Spleen (tissue), 13 donors: ENCODE measurements at places on chromosomes 5 and 9. TPM values are rescaled to one million over a fixed set of nuclear protein-coding genes. Genes with fewer than 3 reads are reported as not detected.

HNRNPK gene
- total RNA-seq, result 543 TPM

GRCh38 chr9:104073770-104074133 lies 20.4 kb upstream of the SMC2 start:
- DNase-seq, result no peak
- H3K4me1 ChIP-seq, result no peaks in the 10 kb centered on the region
- H3K36me3 ChIP-seq, result no peaks in the 10 kb centered on the region
- no peak overlapping the region for H3K27ac ChIP-seq
- no peak overlapping the region for H3K4me3 ChIP-seq

DNA sequence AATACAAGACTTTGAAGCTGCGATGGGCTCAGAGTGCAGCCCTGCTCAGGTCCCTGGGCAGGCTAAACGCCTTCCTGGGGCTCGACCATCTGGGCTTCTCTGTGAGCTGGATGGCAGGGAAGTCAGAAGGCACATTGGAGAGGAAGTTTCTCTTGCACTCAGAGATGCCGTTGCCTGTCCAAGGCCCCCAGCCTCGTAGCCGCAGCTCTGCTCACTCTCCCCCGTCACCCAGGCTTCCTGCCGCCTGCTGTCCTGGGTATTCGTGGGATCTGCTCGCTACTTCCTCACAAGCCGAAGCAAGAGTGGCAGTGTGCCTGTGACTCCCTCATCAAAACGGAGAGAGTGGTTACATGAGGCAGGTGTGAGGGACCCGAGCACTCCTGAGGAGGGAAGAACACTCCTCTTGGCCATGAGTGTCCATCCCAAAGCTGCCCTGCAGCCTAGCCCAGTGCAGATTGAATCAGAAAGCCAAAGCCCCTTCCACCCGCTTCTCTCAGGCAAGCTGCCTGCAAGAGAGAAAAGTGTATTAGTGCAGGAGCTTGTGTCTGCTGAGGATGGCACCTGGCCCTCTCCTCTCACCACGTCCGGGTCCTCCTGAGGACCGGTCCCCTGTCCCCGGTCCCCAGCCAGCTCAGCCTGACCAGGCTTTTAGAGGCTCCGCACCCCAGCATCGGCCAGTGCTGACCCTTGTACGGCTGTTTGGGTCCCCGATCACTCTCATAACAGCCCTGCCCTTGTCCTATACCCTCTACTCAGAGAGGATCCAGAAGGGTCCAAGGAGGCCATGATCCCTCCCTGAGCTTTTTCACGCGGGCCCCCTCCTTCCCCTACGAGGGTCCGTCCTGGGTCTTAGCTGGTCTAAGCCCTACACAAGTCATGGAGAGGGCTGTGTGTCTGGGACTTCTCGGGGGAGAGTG lies 7.3 kb downstream of the FCN2 start:
- no peak overlapping the region for H3K27ac ChIP-seq
- H3K36me3 ChIP-seq, result no peaks in the 10 kb centered on the region
- no peak for DNase-seq
- H3K4me1 ChIP-seq, result no peaks in the 10 kb centered on the region
- no peaks in the 10 kb centered on the region for H3K27me3 ChIP-seq

- H3K4me3 ChIP-seq, result peak overlapping the region; percentile 94
- DNase-seq, result peak; percentile 83
- peaks cover 47% of the 10 kb centered on the region for H3K4me1 ChIP-seq
These were observed 1.0 kb upstream of the TLE1 start for GRCh38 chr9:81690251-81690851.

GRCh38 chr5:57736716-57737115 lies 254.1 kb upstream of the ACTBL2 start:
- no peak overlapping the region for H3K27ac ChIP-seq
- H3K4me3 ChIP-seq, result no peak overlapping the region
- no peaks in the 10 kb centered on the region for H3K27me3 ChIP-seq
- DNase-seq, result no peak
- H3K4me1 ChIP-seq, result no peaks in the 10 kb centered on the region
- no peaks in the 10 kb centered on the region for H3K36me3 ChIP-seq

GRCh38 chr9:87479801-87480201 lies 17.9 kb upstream of the DAPK1 start:
- no peak for DNase-seq
- H3K4me1 ChIP-seq, result no peaks in the 10 kb centered on the region
- no peaks in the 10 kb centered on the region for H3K27me3 ChIP-seq
- H3K4me3 ChIP-seq, result no peak overlapping the region

GRCh38 chr5:5953584-5954274 lies 424.6 kb downstream of the MED10 start:
- no peak overlapping the region for H3K27ac ChIP-seq
- H3K4me3 ChIP-seq, result no peak overlapping the region
- peaks cover 5% of the 10 kb centered on the region for H3K27me3 ChIP-seq
- no peaks in the 10 kb centered on the region for H3K4me1 ChIP-seq

- no peaks in the 10 kb centered on the region for H3K36me3 ChIP-seq
- H3K4me1 ChIP-seq, result peaks cover 9% of the 10 kb centered on the region
- H3K4me3 ChIP-seq, result no peak overlapping the region
- no peak overlapping the region for H3K27ac ChIP-seq
These were observed 260.3 kb downstream of the TMEM167A start for GRCh38 chr5:82816926-82817325.

GRCh38 chr9:93671020-93671338 lies 94.6 kb downstream of the PHF2 start:
- no peak overlapping the region for H3K4me3 ChIP-seq
- peak; percentile 32 for DNase-seq
- H3K36me3 ChIP-seq, result peaks cover 66% of the 10 kb centered on the region
- no peaks in the 10 kb centered on the region for H3K27me3 ChIP-seq
- no peak overlapping the region for H3K27ac ChIP-seq
- no peaks in the 10 kb centered on the region for H3K4me1 ChIP-seq

GRCh38 chr5:73823508-73823925 lies 197.5 kb downstream of the ARHGEF28 start:
- DNase-seq, result no peak
- no peaks in the 10 kb centered on the region for H3K36me3 ChIP-seq
- H3K27me3 ChIP-seq, result no peaks in the 10 kb centered on the region

DNA sequence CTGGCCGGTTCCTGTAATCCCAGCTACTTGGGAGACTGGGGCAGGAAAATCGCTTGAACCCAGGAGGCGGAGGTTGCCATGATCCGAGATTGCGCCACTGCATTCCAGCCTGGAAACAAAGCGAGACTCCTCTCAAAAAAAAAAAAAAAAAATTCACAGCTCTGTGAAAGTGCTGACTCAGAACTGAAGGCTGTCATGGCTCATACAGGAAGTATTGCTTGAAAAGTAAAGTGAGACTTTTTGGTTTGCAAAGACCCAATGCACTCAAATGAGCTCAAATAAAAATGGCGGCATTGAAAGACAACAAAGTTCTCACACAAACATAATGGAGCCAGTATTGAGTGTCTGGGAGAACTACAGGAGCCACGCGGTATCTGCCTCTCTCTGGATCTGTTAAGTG lies 202.1 kb downstream of the FBXL7 start:
- DNase-seq, result no peak
- no peak overlapping the region for H3K4me3 ChIP-seq
- H3K27ac ChIP-seq, result no peak overlapping the region
- H3K27me3 ChIP-seq, result no peaks in the 10 kb centered on the region

C5orf52 gene
- not detected for total RNA-seq

CCDC171 gene
- 4.0 TPM for total RNA-seq

GRCh38 chr5:104998169-104998568 lies 1435.6 kb upstream of the NUDT12 start:
- H3K27me3 ChIP-seq, result no peaks in the 10 kb centered on the region
- no peak overlapping the region for H3K27ac ChIP-seq
- H3K4me3 ChIP-seq, result no peak overlapping the region
- H3K36me3 ChIP-seq, result no peaks in the 10 kb centered on the region

RBM27 gene
- 17.1 TPM for total RNA-seq

- no peak overlapping the region for H3K27ac ChIP-seq
- no peak for DNase-seq
- H3K4me3 ChIP-seq, result no peak overlapping the region
- no peaks in the 10 kb centered on the region for H3K27me3 ChIP-seq
- H3K4me1 ChIP-seq, result no peaks in the 10 kb centered on the region
- H3K36me3 ChIP-seq, result no peaks in the 10 kb centered on the region
These were observed 760.9 kb upstream of the WWC1 start for GRCh38 chr5:167530548-167530947.

FOXI1 gene
- not detected for total RNA-seq

DNA sequence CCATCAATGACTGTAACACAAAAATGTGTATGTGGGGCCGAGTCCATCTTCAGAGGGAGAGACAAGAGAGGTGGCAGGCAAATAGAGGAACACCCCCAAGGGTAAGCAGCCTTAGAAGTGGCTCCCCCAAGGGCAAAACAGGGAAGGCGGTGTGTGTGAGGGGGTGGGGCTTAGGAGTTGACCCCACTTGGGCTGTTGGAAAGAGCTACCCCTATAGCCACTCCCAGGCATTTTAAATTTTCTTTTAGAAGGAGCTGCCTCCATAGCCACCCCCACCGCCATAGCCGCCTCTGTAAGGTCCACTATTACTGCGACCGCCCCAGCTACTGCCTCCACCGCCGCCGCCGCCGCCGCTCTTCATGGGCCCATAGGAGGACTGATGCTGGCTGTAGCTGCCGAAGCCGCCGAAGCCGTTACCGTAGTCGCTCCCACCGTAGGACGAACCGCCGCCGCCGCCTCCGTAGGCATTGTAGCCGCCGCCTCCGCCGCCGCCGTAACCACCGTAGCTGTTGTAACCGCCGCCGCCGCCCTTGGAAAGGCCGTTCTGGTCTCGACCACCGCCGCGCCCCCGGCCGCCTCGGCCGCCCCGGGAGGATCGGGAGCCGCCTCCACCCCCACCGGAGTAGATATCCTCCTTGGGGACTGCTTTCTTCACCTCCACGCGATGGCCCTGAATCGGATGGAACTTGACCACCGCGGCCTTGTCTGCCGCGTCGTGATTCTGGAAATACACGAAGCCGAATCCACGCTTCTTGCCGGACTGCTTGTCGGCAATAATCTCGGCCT lies 1.1 kb downstream of the HNRNPA0 start:
- H3K4me3 ChIP-seq, result peak overlapping the region; percentile 62
- peak; percentile 93 for DNase-seq
- H3K36me3 ChIP-seq, result no peaks in the 10 kb centered on the region
- no peaks in the 10 kb centered on the region for H3K27me3 ChIP-seq
- H3K4me1 ChIP-seq, result peaks cover 15% of the 10 kb centered on the region
- peak overlapping the region; percentile 96 for H3K27ac ChIP-seq

DNA sequence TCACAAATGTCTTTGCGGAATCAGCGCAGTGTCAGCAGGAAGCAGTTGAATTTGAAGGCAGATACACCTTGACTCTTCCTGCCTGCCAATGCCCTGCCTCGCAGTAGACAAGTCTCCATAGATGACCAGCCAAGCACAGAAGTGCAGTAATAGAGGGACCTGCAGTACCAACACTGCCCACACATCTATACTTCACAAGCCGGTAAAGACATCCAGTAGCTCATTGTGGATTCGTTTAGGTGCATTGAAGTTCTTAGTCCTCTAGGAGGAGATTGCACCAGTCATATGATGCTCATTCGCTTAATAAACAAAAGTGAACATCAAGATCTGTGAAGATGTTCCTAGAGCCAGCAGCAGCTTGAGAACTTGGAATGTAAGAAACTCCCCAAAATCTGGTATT lies 7.1 kb upstream of the IFNA2 start:
- no peaks in the 10 kb centered on the region for H3K4me1 ChIP-seq
- DNase-seq, result no peak
- H3K27me3 ChIP-seq, result no peaks in the 10 kb centered on the region
- no peak overlapping the region for H3K27ac ChIP-seq
- H3K4me3 ChIP-seq, result no peak overlapping the region

KIAA0825 gene
- total RNA-seq, result 12.1 TPM

DNA sequence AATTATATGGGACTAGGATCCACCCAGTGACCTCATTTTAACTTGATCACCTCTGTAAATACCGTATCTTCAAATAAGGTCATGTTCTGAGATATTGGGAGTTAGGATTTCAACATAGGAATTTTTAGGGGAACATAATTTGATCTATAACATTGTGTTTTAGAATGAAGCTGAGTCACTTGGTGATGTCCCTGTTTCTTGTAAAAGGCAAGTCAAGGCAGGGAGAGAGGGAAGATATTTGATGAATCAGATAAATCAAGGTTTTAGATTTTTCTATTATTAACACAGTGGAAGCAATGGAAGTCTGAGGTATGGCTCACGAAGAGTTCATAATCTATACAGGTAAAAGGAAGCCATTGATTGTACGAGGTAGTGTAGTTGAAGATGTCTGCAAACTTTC lies 11.8 kb upstream of the GPR151 start:
- no peaks in the 10 kb centered on the region for H3K27me3 ChIP-seq
- DNase-seq, result no peak
- H3K36me3 ChIP-seq, result no peaks in the 10 kb centered on the region
- H3K4me1 ChIP-seq, result no peaks in the 10 kb centered on the region
- no peak overlapping the region for H3K27ac ChIP-seq
- H3K4me3 ChIP-seq, result no peak overlapping the region

GRCh38 chr5:148734518-148734917 lies 80.2 kb upstream of the HTR4 start:
- H3K27ac ChIP-seq, result no peak overlapping the region
- DNase-seq, result no peak
- no peaks in the 10 kb centered on the region for H3K27me3 ChIP-seq
- H3K36me3 ChIP-seq, result no peaks in the 10 kb centered on the region

ANKRD18B gene
- not detected for total RNA-seq

CER1 gene
- not detected for total RNA-seq

DNA sequence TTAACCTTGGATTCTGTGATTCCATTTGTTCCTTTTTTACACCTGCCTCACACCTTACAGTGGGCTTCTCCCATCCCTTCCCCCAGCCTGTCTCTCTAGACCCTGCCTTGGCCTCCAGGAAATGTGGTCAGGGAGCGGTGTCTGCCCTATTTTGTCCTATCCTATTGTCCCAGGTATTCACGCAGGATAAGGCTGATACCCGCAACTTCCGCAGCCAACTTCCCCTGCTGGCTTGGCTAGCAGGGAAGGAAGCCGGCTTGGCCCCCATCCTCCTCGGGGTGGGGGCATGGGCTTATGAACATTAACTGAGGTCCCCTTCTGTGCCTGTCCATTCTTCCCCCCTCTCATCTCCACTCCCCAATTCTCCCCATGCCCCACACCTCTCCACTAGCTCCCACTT lies 3.5 kb downstream of the CSF1R start:
- H3K4me1 ChIP-seq, result peaks cover 13% of the 10 kb centered on the region
- H3K27ac ChIP-seq, result peak overlapping the region; percentile 73
- H3K36me3 ChIP-seq, result peaks cover 14% of the 10 kb centered on the region

ABLIM3 gene
- 32.9 TPM for total RNA-seq

DNA sequence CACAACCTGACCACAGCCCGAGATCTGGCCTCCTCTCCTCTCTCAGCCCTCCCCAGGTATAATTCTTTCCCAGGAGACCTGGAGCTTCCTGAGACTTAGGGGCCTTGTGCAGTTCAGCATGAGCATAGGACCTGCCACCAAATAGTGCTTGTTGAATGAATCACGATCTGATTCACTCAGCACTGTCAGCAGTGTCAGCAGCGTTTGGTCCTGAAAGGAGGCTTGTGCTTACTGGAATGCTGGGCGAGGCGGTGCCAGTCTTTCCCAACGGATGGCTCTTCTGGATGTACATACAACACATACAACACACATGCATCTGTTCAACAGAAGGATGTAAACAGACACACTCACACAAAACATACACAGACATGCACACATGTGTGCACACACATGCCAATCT lies 173.3 kb downstream of the COL23A1 start:
- no peaks in the 10 kb centered on the region for H3K27me3 ChIP-seq
- no peak for DNase-seq
- H3K4me3 ChIP-seq, result no peak overlapping the region
- H3K27ac ChIP-seq, result no peak overlapping the region
- no peaks in the 10 kb centered on the region for H3K36me3 ChIP-seq

PRDM9 gene
- total RNA-seq, result not detected
